HuH-7 (cell line): ENCODE measurements at places on chromosomes 2 and 18.
A peak's percentile ranks its signal among the peaks of the same experiment; 100 is the strongest.

- no peak for DNase-seq
Measured at GRCh38 chr2:215357660-215358059, 45.8 kb downstream of the ATIC start.

DNA sequence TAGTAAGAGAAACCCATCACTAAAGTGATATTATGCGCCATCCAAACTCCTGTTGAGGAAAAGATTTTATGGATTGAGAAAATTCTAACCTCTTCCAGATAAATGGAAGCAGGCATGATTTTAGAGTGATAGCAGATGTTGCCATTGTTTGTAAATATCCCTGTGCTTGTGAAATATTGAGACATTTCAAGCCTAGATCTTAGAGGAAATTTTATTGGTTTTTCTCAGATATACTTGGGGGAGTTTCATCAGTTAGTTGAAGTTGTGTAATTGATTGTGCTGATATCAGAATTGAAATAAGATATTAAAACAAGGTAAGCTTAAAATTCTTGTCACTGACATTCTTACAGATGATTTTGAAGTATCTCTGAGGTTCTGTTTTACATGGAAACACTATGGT is 390.9 kb upstream of the FANCL start:
- no peak for DNase-seq

GRCh38 chr2:3078684-3079083 is 298.9 kb downstream of the EIPR1 start:
- DNase-seq: no peak

DNA sequence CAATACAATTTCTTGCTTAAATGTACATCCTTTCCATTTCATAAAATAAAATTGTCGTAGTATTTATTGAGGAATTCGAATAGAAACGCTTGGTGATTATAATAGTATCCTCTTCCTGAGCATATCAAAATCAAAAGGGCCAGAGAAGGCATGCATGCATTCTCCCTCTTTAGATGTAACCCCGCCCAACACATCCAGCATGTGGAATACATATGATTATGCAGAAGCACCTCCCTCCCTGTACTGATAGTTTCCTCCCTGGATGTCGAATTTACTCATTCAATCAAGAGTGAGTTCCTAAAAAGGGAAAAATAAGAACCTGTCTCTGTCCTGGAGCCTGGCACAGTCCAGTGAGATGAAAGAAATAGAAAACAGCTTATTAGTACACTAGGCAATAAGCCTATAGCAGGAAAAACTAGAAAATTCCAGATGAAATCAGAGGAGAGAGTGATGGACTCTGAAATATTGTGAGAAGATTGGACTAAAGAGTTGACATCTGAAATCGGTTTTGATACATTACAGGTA is 262.9 kb downstream of the RDH14 start:
- DNase-seq: no peak

- no peak for DNase-seq
Measured at GRCh38 chr2:235413064-235413463, 80.8 kb upstream of the AGAP1 start.

DNA sequence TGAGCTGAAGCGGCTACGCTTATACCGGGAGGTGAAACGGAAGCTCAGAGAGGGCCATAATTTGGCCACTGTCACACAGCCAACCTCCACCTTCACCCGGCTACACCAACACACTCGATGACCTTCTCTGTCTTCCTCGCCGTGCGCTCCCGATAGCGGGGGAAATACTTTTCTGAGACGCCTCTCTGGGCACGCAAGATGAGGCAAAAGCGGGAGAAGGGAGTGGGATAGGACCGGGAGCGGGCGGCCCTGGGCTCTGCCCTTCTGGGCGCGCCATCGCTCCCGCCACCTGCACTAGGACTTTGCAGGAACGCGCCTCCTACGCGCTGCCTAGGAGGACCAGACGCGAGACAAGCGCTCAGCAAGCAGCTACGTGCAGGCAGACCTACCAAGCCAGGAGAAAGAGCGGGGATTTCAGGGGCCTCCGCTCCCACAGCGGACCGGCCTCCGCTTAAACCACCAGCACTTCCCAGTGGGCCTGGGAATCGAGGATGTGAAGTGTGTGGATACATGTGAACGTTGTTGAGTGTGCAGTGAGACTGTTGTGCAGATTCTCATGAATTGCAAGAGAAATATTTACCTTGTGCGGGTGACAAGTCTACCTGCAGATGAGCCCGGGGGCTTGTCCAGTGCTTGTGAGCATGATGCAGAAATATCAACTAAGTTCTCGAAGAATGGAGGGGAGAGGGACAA is 11.4 kb downstream of the SIX3 start:
- no peak for DNase-seq

DNA sequence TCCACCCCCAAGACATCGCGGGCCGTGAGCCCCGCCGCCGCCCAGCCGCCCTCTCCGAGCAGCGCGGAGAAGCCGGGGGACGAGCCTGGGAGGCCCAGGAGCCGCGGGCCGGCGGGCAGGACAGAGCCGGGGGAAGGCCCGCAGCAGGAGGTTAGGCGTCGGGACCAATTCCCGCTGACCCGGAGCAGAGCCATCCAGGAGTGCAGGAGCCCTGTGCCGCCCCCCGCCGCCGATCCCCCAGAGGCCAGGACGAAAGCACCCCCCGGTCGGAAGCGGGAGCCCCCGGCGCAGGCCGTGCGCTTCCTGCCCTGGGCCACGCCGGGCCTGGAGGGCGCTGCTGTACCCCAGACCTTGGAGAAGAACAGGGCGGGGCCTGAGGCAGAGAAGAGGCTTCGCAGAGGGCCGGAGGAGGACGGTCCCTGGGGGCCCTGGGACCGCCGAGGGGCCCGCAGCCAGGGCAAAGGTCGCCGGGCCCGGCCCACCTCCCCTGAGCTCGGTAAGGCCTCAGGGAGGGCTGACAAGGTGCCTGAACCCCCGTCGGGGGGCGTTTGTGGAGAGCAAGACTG is 14.2 kb downstream of the SPEG start:
- peak; percentile 40 for DNase-seq

- no peak for DNase-seq
Measured at GRCh38 chr2:108278631-108279030, 10.1 kb upstream of the SULT1C2 start.

DNA sequence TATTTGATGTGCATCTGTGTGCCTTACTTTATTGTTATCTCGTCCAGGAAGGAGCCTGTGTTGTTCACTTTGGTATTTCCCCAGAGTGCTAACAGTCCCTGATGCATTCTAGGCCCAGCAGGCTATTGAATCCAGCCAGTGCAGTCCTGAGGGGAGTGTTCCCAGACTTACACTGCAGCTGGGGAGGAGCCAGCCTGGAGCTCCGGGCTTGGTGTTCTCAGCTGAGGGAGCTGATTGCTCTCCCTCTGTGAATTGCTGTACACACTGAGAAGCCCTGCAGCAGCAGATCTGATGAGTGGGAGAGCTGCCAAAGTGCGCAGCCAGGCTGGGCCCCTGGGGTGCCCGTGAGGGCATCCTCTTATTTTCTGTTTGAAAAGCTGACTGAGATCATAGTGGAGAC is 159.2 kb downstream of the GALNT3 start:
- no peak for DNase-seq

DNA sequence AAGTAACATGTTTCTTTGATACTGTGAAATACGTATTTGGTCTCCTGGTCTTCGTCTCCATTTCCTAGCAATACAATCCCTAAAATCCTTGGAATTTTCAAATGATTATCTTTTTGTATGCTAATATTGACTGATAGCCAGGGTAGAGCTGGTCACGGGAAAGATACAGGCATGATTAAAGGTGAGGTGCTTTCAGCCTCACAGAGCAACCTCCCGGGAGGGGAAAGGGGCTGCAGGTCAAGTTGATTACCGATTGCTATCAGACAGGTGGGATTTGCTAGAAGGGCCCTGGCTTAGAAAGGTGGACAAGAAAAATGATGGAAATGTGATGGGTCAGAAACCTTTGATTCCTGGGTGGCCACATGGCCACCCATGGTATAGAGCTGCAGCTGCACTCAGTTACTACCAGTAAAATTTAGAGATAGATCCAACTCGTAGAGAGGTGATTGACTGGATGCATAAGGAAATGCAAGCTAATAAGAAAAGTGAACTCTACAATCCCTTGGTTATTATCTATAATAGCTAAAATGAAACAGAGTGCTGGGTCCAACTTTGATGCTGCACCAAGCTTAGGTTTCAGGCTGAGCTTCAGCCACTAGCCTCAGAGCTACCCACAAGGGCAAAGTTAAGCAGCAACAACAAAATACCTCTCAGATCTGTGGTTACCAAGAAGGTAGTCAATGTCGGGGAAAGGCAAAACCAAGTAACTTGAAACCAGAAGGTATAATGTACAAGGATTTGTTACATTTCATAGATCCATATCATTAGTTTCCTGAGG is 15.3 kb downstream of the YPEL5 start:
- no peak for DNase-seq

- DNase-seq: no peak
Measured at GRCh38 chr18:79275461-79275860, 120.3 kb upstream of the NFATC1 start.

GRCh38 chr2:231272991-231273390 is 74.6 kb downstream of the ARMC9 start:
- no peak for DNase-seq

- DNase-seq: no peak
Measured at GRCh38 chr2:203824057-203824456, 43.5 kb upstream of the CTLA4 start.

GRCh38 chr2:127526132-127527000 is at the start of gene IWS1:
IWS1 (minus strand) TSS chr2:127526489; CDS start chr2:127526208, 281 bp downstream.
- DNase-seq: peak; percentile 91

DNA sequence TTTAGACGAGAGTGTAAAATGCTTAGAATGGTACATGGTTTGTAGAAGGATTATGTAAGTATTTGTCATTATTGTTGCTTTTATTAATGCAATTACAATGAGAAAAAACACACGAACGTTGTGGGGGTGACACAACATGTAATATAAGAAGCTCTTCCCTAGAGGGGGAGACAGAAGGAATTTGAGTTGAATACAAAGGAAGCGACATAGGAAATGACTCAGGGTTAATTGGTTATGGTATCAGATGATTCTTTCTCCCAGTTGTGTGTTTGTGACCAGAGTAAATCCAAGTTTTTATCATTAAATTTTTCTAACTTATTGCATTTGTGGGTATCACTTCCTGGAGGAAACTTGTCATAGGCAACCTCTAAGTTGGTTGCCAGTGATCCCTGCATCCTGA is 625.6 kb upstream of the CDH2 start:
- no peak for DNase-seq

DNA sequence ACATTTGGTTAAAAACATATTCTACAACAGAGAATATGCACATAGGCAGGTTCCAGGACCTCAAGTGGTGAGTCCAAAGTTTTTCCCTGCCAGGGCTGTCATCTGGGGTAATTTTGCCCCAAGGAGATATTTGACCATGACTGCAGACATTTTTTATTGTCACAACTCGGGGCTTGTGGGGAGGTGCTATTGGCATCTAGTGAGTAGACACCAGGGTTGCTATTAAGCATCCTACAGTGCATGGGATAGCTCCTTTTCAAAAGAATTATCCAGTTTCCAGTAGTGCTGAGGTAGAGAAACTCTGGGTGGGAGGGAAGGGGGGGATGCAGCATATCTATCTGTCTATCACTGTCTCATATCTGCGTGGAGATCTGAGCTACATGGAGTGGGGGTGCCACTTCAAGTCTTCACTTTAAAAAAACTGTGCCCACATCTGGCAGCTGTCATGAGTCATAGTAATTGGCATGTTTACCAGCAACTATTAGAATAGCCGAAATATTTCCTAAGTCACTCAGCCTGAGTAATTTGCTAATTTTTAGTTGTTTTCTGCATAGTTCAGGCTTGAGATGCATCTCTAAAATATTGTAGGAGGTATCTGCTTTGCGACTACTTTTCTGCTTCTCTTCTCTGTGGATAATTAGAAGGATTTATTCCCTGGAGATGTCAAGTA is 254.0 kb upstream of the RBMS1 start:
- DNase-seq: no peak

GRCh38 chr2:154846842-154847241 is 148.3 kb downstream of the KCNJ3 start:
- no peak for DNase-seq

GRCh38 chr2:71605781-71606241 is 152.4 kb downstream of the DYSF start:
- DNase-seq: no peak

DNA sequence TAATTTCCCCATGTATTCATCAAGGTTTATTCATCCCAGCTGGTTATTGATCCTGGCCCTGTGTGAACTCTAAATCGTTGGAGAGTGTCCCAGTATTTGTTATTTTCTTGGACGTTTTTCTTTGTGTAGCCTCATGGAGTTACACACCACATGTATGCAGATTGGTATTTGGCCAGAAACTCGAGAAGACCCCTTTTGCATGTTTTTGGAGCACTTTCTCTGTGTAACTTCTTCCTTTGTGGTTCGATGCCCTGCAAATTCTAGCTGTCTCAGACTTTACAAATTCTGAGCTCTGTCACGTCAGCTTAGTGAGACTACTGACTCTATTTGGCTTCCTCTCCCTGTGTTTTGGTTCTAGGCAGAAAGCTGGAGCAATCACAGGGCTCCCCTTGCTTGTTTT is 198.7 kb downstream of the MCFD2 start:
- no peak for DNase-seq

GRCh38 chr2:219603771-219604170 is 6.1 kb downstream of the STK11IP start:
- no peak for DNase-seq

- DNase-seq: peak; percentile 13
Measured at GRCh38 chr2:45237850-45238542, 228.7 kb upstream of the SIX2 start.

DNA sequence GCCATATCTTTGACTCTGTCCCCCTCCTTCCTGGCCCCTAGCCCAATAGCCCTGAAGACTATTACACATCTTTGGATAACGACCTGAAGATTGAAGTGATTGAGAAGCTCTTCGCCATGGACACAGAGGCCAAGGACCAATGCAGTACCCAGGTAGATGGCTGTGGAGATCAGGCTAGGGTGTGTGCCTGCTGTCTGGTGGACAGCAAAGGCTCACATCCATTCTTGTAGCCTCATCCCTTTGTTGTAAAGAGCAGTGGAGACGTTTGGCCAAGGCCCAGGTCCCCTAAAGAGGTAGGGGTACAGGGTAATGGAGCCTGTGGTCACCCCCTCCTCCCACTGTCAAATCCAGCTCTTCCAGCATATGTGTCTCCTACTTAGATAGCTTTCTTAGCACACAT is 81.4 kb downstream of the EPAS1 start:
- no peak for DNase-seq

GRCh38 chr2:75560768-75561565 is at the start of gene EVA1A:
EVA1A (minus strand) TSS chr2:75560939; CDS start chr2:75518140, 42,799 bp downstream.
- peak; percentile 46 for DNase-seq

DNA sequence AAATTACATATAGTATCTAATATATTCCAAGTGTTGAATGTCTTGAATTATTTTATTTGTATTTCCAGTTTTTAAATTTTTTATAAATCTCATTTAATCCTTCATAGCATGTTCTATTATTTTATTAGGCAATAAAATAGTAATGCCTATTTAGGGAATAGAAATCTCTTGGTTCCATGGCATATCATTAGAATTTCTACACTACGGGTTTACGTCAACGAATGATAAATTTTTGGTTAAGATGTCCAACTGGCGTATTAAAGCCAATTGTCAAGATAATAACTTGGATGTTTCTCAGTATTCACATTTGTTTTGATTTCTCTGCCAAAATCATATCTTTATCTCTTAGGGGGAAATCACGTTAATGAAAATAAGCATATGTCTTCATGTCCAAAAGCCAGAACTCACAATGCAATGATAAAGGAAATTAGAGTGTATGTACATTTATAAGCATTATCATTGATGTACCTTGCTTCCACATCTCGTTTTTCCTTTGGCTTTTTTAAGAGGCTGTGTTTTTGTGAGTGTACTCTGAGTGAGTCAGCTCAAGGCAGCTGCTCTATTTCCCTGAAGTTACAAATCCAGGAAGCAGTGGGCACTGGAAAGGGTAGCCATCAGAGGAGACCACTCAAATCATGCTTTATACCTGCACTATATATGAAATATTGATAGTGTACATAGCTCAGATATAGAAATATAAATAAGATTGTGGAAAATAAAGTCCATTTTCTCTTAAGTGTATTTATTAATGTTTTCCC is 115.8 kb upstream of the PDE1A start:
- DNase-seq: no peak
